ENCODE measurements at places on chromosomes 3 and 15. TPM values are rescaled to one million over a fixed set of nuclear protein-coding genes. Genes with fewer than 3 reads are reported as not detected.

WDR6 gene
- total RNA-seq, result 335 TPM

GXYLT2 gene
- not detected for total RNA-seq

SCAANT1 gene
- total RNA-seq, result not detected

NOX5 gene
- not detected for total RNA-seq

WWTR1 gene
- 0.19 TPM for total RNA-seq

OR5K2 gene
- not detected for total RNA-seq

STRA6 gene
- total RNA-seq, result not detected

ACAP2 gene
- total RNA-seq, result 74.2 TPM

FBXO40 gene
- total RNA-seq, result not detected

RBP2 gene
- not detected for total RNA-seq

TIMP4 gene
- not detected for total RNA-seq

FBXL2 gene
- not detected for total RNA-seq

ZDHHC19 gene
- not detected for total RNA-seq

RPP25 gene
- 5.7 TPM for total RNA-seq

ERC2 gene
- total RNA-seq, result not detected

GOLGA6L7 gene
- not detected for total RNA-seq

FAM174B gene
- 5.5 TPM for total RNA-seq

TRIM42 gene
- not detected for total RNA-seq

CD200 gene
- total RNA-seq, result 3.5 TPM

PIF1 gene
- 0.34 TPM for total RNA-seq

CLDN1 gene
- 0.32 TPM for total RNA-seq

NEK10 gene
- total RNA-seq, result 2.0 TPM

PRR20G gene
- total RNA-seq, result not detected

RTP1 gene
- not detected for total RNA-seq

NIT2 gene
- total RNA-seq, result 30.6 TPM

SLC9A9 gene
- 16.6 TPM for total RNA-seq

DCP1A gene
- total RNA-seq, result 46.1 TPM

HCLS1 gene
- 311 TPM for total RNA-seq

CPN2 gene
- total RNA-seq, result not detected

CAPN3 gene
- 26.1 TPM for total RNA-seq
